ENCODE measurements at places on chromosomes 1 and 21.

DNA sequence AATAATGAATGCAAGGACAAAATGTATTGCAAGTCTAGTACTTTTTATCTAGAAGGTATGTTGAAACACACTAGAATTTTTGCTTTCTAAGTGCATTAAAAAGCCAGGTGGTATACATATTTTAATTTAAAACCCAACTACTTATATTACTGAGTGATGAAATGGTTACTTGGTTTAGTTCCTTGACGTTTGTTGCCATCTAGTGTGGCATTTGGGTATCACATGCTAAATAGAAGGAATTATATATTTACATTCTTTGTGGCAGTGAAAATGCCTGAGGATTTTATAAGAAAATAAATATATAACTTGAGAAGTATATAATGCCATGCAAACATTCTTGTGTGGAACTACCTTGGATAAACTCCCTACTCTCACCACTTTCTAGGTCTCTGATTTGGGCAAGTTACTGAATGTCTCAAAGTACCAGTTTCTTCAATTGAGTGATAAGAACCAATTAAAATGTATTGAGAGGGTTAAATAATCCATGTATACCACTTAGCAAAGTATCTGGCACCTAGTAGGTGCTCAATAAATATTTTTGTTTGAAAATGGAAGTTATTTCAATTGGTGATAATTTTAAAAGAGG is 69.6 kb downstream of the SDCCAG8 start:
- no peak for DNase-seq

GRCh38 chr1:187417520-187417919 is 588.8 kb downstream of the PLA2G4A start:
- DNase-seq, result no peak

GRCh38 chr1:63362073-63362472 is 5.4 kb upstream of the ALG6 start:
- DNase-seq, result no peak

DNA sequence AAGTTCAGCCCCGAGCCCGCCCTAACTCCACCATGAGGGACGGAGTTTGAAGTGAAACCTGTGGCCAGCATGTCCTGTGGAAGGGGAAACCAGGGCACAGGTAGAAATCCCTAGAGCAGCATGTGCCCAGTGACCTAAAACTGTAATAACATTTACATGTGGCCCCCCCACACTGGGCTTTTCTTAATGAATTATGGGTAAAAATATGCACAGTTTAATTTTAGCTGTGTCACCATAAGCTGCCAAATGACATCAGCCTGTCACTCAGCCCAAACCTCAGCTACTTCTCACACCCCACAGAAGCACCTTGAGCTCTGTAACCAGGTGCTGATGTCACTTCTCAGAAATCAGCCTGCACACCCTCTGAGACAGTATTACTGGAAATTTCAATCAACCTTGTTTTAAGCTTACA is 50.0 kb upstream of the SLC19A1 start:
- DNase-seq, result peak; percentile 65

DNA sequence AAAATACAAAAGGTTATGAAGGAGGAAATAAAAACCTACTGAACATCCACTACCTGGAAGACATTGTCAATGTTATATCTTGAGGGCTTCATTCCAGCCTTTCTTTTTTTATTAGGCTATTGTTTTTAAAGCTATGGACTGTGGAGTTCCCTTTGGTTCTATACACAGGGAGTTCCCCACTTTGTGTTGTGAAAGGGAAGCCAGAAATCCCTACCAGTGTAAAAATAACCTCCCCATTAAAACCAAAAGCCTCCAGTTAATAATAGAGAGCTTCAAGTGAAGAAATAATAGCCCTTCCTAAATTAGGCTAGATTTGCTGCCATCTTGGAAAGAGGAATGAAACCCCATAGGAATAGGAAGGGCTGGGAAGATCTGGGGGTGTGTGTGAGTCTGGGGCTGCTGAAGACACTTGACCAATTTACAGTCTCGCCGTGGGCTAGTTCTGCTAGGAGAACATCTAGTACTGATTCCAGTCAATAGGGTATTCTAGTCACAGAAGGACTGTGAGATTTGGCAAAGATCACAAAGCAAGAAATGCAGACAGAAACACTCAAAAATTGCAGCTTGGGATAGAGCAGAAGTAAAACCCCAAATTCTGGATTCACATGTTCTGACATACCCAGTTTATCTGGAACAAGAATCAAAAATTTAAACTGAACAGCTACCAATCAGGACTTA is 32.4 kb upstream of the PTGFRN start:
- no peak for DNase-seq

All from activated CD4-positive, alpha-beta T cell treated with anti-CD3 and anti-CD28 coated beads for 1 hour (primary cell).